Stimulated activated CD4-positive, alpha-beta T cell treated with anti-CD3 and anti-CD28 coated beads, Interleukin-4, amount 100 ng/mL, for 48 hours (primary cell): ENCODE measurements at places on chromosomes 2 and 18.
A peak's percentile ranks its signal among the peaks of the same experiment; 100 is the strongest.

- DNase-seq: no peak
Observed at GRCh38 chr2:105320651-105321215, 8.8 kb downstream of the TGFBRAP1 start.

- DNase-seq: no peak
Observed at GRCh38 chr2:118838741-118839455, 8.6 kb downstream of the EN1 start.

DNA sequence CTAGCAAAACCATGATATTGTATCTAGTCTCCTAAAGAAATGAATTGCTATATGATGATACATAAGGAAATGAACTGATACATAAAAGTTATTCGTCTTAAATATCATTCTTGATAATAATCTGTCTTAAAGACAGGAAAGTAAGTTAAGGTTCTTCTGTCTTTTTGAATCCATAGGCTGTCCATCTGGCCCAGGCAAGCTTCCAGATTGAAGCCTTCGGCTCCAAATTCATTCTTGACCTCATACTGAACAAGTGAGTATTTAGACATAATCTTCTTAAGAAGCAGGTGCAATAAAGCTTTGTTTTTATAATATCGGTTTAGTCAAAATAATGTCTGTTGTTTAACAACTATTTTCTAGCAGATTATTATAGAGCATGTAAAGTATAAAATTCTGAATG, 37.7 kb downstream of the ADAM23 start:
- DNase-seq: no peak

GRCh38 chr2:17719562-17720371, 33.8 kb downstream of the SMC6 start:
- no peak for DNase-seq

DNA sequence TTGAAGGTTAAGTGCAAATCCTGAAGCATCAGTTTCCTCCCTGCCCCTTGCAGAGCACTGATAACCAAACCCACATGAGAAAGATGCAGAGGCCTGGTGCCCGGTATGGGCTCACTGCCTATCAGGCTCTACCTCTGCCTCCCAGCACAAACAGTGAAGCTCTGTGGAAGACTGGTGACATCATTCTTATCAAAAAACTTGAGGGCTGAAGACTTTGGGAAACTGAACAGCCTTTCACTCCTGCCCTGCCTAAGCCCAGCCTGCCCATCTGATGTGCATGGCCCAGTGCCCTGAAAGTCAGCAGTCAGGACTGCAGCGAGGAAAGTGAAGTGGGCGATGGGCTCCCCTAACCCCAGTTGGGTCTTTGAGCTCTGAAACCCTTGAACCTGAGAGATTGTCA, 174.8 kb upstream of the ARL4C start:
- DNase-seq: no peak

GRCh38 chr18:35998967-35999366, 26.5 kb downstream of the RMP24 start:
- DNase-seq: no peak

DNA sequence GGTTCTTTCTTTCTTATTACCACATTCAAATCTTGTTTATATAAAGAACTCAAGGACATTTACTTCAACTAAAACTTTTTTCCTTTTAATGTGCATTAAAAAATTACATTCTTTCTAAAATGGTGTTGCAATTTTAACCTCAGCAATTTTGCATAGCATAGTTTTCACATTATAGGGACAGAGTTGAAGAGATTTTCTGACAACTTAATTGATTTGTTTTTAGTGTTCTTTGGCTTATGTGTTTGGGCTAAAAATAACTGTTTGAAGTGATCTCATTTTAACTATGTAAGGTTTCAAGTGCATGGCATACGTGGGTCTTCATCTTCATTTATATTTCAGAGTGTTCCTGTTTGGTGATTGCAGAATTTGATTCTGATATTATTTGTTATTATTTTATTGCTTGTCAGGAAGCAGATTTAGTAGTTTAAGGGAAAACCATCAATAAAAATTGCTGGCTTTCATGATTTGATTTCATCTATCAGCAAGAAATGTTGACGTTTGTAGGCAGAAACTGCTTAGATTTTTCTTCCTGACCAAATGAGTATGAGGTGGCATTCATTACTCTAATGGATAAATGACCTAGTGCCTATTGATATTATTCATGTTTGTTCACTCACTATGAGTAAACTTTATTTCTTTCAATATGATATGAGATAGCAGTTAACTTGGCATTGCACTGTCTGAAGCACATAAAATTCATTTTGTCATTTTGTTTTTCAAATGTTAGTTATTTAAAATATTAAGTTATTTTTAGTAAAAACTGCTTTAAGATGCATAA, 398.4 kb downstream of the NUP35 start:
- no peak for DNase-seq

DNA sequence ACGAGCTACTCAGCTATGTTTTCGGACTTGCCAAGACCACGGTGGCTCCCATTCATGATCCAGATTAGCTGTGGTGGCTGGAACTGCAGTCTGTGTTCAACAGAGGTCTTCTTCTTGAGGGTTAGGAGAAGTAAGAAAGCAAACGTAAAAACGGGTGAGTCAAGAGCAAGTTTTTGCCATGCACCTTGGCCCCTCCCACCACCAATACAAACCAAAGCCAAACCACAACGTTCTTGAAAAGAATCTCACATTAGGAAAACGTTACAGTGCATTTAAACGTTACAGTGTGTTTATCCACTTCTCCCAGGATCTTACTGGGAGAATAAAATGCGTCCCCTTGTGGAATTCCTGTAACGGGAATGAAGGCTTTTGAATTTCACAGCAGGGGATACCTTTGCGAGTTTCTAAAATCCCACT, 725 bp downstream of the FBXO48 start:
- DNase-seq: peak; percentile 57

GRCh38 chr2:150944315-150944714, 317.3 kb downstream of the RBM43 start:
- DNase-seq: no peak

DNA sequence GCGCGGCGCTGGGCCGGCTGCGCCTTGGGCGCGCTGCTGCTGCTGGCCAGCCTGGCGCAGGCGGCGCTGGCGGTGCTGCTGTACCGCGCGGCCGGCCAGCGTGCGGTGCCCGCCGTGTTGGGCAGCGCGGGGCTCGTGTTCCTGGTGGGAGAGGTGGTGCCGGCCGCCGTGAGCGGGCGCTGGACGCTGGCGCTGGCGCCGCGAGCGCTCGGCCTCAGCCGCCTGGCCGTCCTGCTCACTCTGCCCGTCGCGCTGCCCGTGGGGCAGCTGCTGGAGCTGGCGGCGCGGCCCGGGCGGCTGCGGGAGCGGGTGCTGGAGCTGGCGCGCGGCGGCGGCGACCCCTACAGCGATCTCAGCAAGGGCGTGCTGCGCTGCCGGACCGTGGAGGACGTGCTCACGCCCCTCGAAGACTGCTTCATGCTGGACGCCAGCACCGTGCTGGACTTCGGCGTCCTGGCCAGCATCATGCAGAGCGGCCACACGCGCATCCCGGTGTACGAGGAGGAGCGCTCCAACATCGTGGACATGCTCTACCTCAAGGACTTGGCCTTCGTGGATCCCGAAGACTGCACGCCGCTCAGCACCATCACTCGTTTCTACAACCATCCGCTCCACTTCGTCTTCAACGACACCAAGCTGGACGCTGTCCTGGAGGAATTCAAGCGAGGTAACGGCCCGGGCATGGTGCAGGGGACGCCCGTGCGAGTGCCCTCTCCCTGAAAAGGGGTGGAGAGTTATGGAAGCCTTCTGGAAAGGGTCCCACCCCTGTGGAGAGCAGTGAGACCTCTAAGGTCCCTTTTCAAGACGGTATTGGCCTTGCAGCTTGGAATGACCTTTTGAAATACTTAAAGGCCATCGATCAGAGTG, 1.0 kb downstream of the CNNM3 start:
- no peak for DNase-seq
